ENCODE measurements at places on chromosomes 6 and 20.

GRCh38 chr6:10595731-10596664 is 74.8 kb downstream of the GCNT2 start:
- no peak for DNase-seq

DNA sequence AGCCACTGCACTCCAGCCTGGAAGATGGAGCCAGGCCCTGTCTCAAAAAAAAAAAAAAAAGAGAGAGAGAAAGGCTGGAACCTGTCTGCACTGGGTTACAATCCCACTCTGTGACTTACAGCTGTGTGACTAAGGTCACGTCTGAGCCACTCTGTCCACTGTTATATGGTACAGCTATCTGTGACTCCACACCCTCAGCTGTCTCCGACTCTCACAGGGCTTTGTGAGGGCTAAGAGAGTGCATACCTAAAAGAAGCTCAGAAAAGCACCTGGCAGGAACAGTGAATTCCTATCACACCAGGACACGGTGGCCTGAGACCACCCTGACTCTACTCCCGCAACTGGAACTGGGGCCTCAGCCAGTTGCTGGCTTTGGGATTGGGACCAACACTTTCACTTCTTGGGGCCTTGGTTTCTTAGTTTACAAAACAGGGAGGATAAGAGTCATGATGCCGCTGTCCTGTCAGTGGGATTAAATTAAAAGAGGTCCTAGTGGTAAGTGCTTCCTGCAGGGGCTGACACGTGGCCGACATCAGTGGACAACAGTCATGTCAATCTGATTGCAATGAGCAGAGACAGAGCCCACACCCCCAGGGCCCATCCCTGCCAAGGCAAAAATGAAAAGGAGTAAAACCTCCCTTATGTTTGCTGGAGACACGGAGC is 5.7 kb upstream of the CD93 start:
- DNase-seq: no peak

DNA sequence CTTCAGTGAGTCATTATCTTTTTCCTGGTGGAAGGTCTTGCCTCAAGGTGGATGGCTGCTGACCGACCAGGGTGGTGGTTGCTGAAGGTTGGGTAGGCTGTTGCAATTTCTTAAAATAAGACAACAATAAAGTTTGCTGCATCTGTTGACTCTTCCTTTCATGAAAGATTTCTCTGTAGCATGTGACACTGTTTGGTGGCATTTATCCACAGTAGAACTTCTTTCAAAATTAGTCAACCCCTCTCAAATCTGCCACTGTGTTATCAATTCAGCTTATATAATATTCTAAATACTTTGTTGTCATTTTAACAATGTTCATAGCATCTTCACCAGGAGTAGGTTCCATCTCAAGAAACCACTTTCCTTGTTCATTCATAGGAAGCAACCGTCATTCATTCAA is 66.8 kb upstream of the ATXN1 start:
- no peak for DNase-seq

GRCh38 chr6:73832313-73832712 is 136.3 kb downstream of the CD109 start:
- no peak for DNase-seq

DNA sequence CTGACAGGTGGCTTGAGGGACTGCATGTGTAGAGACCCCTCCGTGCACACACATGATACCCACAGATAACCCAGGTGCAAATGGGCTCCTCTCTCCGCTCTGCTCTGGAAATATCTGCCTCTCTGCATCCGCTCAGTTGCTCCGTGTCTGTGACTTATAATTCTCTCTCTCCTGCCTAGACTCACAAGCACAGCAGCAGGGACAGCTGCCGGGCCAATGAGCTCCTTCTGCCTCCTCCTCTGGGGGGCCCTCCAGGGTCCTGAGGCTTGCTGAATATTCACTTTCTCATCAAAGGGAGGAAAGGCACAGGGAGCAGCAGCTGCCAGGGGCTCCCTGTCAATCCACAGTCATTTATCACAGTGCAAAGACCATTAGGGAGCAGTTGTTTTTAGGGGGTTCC is 24.1 kb downstream of the LRFN2 start:
- no peak for DNase-seq

- DNase-seq: peak; percentile 8
Measured at GRCh38 chr6:29553268-29554057, 6.1 kb downstream of the UBD start.

DNA sequence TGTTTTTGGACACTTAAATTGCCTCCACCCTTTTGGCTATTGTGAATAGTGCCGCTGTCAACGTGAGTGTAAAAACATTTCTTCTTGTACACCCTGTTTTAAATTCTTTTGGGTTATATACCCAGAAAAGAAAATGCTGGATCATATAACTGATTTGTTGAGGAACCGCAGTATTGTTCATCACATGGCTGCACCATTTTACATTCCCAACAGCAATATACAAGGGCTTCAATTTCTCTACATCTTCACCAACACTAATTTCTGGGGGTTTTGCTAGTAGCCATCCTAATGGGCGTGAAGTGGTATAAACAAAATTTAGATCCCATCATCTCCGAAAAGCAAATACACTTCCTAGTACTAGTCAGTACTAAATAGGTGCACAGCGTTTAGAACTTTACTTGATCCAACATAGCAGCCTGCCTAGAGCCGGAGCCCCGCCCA is 579 bp upstream of the BPHL start:
- no peak for DNase-seq

GRCh38 chr6:81785377-81785776 is 32.9 kb upstream of the TENT5A start:
- no peak for DNase-seq

GRCh38 chr20:57398231-57398821 is 7.1 kb downstream of the RBM38 start:
- DNase-seq: no peak

- no peak for DNase-seq
Measured at GRCh38 chr6:20985821-20986220, 451.6 kb downstream of the CDKAL1 start.

DNA sequence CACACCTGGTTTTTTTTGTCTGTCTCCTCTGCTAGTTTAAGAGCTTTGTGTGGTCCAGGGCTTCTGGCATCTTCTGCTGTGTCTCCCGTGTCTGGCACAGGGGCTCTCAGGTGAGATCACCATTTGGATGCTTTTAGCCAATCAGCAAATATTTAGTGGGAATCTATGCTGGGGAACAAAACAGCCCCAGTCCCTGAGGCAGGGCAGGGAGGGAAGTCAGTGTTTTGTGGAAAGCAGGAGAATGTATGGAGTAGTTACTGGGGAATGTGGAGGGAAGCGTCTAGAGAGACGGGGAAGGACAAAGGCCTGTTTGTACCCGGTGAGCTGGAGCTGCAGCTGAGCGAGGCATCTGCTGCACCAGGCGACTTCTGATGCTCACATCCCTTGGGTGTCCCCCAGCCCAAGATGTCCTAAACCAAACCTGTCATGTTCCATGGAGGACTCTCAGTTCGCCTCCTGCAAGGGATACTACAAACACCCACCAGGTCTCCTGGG is 49.3 kb upstream of the NNAT start:
- DNase-seq: no peak

DNA sequence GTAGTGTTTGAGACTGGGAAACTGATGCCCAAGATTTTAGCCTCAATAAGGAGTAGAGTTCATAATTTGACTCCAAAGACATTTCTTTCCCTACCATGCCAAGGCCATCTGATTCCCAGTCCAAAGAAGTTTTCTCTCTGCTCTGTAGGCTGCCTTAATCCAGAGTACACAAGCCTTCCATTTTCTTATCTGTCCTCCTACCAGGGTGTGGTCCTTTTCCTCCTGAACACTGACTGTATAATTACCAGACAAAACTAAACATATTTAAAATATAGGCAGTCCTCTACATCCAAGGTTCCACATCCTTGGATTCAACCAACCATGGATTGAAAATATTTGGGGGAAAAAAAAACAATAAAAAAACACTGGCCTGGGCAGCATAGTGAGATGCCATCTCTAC is 108.4 kb downstream of the SLC16A10 start:
- DNase-seq: no peak

- DNase-seq: no peak
Measured at GRCh38 chr6:143543435-143543834, 31.9 kb upstream of the FUCA2 start.

DNA sequence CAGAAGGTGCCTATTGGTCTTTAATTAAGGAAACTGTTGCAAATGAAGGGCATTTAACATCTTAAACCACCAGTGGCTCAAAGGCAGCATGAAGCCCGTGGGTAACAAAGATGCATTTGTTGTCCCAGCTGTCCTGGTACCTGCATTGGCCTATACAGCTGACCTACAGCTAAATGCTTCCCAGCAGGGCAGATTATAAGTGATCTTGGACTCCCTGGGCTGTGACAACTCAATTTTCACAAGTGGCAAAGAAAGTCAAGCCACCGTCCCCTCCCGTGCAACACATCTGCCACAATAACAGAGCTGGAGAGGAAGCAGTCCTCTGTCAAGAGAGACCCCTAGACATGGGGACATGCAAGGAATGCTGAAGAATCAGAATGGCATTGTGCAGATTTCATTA is 31.5 kb upstream of the EDN3 start:
- DNase-seq: no peak

GRCh38 chr6:168197636-168198301 is 118.8 kb upstream of the FRMD1 start:
- no peak for DNase-seq

DNA sequence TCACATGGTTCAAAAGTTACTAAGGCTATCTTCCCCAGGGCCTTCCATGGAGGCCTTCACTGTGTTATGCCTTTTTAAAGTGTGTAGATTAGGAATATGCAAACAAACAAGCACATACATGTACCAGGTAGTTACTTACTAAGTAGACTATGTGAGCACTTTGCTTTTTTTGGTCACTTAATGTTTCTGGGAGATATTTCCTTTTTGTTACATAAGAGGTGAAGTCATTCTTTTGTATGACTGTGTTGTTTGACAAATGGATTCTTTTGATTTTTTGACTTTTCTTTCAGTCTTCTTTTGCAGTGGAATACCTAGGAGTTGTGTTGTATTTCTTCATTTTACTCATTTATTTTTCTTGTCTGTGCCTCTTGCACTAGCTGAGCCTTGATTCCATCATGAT is 39.6 kb upstream of the BCAS1 start:
- no peak for DNase-seq

- no peak for DNase-seq
Measured at GRCh38 chr20:61857884-61858283, 207.8 kb downstream of the TAF4 start.

Data from thoracic aorta (tissue), 2 donors.